Stimulated activated CD8-positive, alpha-beta memory T cell treated with anti-CD3 and anti-CD28 coated beads, Interleukin-2, amount 100 ng/mL, for 1 hour (primary cell): ENCODE measurements at places on chromosomes 2 and 18.

DNA sequence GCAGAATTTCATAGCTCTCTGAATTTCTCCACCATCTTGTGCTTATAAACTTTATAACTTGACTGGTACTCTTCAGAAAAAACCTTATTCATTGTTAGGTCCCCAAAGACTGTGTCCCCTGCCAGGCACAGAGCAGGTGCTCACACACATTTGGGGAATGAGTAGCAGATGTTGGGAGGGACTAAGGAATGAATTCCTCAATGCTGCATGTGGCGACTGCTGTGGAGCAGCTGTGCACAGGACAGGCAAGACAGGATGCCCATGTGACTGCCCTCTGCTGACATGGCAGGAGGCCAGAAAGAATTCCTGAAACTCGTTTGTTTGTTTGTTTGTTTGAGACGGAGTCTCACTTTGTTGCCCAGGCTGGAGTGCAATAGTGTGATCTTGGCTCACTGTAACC, 122.3 kb upstream of the ITGA6 start:
- no peak for DNase-seq

DNA sequence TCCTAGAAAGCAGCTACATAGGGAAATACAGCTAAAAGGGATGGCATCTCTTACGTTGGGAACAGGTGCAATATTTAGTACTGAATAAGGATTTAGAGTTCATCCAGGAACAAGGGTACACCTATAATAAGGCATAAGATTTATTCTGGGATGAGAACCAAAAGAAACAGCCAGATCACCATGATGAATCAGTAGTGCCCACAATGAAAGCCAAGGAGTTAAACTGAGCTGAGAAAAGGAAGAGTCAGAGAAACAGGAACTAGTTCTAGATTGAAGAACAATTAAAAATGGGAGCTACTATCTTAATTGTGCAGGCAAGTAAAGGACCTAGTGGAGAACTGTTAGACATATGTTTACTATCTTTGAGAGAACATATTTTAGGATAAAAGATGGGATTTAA, 692.3 kb downstream of the LRP1B start:
- no peak for DNase-seq

DNA sequence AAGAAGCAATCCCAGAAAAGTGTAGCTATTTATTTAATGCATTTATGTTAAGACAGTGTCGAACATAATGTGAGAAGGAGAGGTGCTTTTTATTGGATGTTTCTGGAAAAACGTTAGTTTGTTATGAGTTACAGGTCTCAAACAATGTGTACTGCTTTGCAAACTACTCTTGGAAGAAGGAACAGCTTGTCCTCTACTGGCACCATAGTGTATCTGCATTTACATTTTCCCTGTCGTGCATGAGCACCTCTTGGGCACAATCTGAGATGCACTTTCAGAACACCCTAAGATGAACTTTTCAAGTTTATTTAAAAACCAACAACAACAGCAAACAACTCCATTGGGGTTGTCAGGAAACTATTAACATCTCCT, 22.8 kb downstream of the CCNYL1 start:
- DNase-seq = no peak

DNA sequence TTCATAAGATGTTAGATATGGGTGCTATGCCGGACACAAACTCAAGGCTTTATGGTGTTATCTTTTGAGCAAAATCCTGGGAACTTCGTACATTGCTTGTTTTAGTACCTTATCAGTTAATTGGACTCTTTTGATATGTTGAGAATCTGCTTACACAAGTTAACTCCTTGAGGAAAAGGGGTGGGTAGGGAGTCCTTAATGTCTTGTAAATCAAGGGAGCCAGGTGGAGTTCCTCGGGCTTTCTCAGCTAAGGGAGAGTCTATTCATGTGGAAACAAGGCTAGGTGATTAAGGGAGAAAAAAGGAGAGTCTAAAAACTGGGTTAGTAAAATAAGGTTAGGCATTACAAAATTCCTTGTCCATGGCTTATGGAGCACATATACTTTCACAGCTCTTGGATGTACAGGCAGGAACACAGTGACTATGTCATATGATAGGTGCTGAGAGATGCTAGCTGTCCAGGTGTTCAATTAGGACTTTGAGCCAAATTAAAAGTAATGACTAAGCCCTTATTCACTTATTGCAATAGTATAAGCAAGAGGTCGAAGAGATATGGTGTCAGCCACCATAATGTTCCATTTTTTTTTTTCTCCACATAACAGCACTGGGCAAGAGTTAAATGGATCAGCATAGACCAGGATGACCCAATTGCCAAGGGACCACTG, 59.5 kb upstream of the DYNAP start:
- no peak for DNase-seq

DNA sequence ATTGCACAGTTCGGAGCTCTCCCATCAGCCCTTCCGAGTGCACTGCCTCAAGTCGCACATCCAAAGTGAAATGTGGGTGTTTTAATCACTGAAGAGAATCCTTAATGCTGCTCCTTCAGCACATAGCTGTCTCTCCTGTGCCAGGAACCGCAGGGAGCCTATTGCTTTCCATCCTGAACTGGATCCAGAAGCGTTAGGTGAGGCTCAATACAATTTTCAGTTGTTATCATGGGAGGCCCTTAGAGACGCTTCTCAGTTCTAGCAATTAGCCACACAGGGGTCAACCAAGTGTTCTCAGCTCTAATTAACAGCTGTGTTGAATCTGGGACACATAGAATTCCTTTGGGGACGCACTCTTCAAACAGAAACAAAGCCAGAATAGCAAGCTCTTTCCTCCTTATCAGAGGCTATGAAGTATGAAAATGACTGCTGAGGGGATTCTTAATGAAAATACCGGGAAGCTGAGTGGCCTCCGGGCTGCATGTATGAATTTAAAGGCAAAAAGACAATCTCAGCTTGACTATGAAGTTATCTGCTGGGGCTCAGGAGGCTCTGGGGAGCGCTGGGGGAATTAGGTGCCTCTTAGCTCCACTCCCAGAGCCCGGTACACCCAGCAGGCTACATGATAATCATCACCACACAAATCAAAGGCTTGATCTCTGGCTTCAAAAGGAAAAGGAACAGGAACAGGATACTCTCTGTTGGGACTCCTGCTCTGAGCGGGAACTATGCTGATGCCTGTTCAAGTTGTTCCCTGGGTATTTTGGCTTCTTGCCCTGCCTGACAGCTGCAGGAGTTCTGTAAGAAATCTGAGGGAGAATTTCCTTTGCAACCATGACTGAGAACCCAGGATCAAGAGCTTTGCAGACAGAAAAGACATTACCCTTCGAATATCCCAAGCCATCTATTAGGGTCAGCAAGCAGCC, 55.4 kb upstream of the NCOA1 start:
- no peak for DNase-seq

GRCh38 chr2:71747559-71747958, 294.2 kb downstream of the DYSF start:
- DNase-seq = no peak

DNA sequence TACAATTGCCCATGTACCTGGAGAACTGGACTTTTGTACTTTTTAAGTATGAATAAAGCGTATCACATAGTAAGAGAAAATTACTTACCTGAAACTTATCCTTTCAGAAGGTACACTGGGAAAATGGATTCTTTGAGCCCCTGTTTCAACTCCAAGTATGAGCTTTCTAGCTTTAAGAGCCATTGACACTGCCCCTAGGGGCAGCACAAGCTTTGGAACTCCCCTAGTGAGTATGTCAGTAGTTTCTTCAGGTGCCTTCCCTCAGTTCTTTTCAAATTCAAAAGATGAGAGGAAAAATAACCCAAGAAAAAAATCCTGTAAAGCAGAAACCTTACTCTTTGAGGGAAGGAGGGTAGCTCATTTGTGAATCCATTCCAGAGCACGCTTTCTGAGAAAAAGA, 124.1 kb downstream of the MEMO1 start:
- no peak for DNase-seq

DNA sequence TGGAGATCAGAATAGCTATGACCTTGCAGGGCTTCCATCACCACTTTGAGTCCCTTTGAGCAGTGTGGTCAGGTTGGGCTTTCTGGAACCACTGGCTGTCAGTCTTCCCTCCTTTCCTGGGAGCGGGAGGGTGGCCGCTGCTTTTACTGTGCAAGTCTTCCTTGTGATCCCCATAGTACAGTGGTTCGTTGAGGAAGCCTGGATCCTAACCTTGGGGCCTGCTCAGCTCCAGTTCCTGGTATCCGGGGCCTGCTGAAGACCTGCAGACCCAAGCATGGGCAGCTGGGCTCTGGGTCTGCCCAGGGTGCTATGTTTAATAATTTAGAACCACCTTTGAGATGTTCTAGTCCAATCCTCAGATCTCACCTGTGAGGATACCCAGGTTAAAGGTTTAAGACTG, 104.2 kb downstream of the CLIP4 start:
- no peak for DNase-seq

DNA sequence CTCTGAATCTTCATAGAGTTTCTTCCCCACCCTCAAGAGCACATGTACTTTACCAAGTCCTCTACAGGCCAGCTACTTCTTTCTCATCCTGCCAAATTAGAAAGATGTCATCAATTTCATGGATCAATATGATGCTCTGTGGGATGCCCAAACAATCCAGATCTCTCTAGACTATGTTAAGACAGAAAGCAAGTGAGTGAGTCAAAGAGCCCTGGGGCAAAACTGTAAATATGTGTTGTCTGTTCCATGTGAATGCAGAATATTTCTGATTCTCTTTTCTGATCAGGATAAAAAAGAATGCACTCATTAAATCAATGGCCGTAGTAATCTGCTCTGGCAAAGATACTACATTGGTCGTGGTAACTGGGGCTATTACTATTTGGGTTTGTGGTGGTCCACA, 53.1 kb upstream of the ROCK2 start:
- DNase-seq = no peak

GRCh38 chr2:122883849-122884248, 1128.4 kb downstream of the TSN start:
- DNase-seq = no peak

- no peak for DNase-seq
Measured at GRCh38 chr2:190717764-190718651, 69.1 kb downstream of the NAB1 start.

GRCh38 chr2:209495855-209496585, 72.2 kb downstream of the MAP2 start:
- no peak for DNase-seq

GRCh38 chr18:23618862-23619387, 32.6 kb upstream of the NPC1 start:
- no peak for DNase-seq

GRCh38 chr2:159850789-159851188, 52.8 kb upstream of the CD302 start:
- no peak for DNase-seq

DNA sequence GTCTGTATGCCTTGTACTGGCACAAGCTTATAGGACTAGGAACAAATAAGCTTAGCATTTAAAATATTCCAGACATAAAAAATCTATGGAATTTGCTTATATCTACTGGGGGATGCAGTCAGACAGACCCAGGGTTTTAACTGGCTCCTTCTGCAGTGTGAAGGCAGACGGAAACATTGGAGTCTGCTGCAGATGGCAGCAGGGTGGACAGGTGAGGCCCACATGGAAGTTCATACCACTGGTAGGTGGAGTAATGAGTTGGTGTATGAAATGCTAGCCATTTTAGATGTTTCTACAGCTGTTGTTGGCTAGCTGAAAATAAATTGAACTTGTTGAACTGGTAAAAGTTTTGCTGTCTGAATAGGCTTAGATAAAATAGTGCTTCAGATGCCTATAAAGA, 17.7 kb downstream of the SPTBN1 start:
- no peak for DNase-seq

- DNase-seq = no peak
Measured at GRCh38 chr2:43041661-43042360, 184.6 kb downstream of the ZFP36L2 start.

DNA sequence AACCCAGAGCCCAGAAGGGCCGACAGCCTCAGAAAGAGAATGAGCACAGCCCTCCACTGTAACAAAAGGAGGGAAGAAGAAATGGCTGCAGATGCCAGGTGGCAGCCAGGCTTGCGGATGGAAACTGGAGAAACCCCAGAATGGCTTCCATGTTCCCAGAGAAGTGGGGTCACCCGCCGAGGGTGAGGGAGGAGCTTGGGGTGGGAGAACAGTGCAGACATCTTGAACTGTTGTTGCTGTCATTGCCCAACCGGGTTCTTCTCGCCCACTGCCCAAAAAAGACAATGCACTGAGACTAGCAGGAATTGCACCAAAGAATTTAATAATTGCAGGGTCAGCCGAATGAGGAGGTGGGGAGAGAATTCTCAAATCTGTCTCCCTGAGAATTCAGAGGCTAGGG, 223.2 kb upstream of the RAB6C start:
- DNase-seq = no peak

- no peak for DNase-seq
Measured at GRCh38 chr2:101440127-101440738, 34.7 kb downstream of the RFX8 start.

- no peak for DNase-seq
Measured at GRCh38 chr18:11859903-11860407, 8.7 kb downstream of the CHMP1B start.

DNA sequence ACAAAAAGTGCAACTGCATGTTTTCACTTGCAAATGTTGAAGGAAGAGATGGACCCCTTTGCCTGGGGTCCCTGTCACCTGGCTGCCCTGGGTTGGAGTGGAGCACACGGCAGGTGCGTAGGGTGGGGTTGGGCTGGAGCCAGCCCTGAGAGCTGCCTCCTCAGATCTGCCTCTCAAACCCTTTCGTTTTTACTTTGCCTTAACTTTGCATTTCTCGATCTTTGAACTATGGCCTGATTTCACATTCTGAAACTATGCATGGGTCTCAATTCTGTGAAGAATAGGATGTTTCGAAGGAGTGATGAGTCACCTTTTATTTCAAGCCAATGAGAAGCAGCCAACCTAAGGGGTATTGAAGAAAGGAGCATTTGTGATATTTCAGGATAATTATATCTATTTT, 132.8 kb downstream of the ACOXL start:
- DNase-seq = no peak

DNA sequence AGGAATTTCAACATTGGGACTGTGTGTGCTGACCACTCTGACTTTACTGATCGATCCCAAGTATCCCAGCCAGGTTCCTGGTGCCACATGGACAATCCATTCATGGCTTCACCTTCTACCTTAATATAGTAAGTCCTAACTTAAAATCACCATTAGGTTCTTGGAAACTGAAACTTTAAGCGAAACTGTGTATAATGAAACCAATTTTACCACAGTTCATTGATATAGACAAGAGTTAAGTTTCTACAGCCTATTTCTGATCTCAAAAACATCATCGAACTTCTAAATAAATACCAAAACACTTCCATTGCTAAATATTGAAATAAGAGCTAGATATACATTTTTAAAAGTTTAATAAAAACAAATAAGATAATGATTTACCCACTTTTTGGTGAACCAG, 4.4 kb upstream of the EXOC6B start:
- DNase-seq = no peak

DNA sequence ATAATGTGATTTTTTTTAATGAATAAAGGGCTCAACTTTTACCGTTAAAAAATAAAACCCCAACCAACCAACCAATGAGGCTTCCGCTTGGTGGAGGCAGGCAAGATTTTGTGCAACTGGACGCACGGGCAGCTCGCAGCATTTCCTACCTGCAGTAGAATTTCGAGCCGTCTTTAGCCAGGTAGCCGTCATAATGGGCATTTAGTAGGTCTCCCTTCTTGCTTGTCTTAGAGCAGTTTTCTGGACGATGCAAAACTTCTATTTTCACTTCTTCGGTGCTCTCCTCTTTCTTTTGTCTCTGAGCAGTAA, 316 bp downstream of the FKBP7 start:
- DNase-seq = no peak
